Activated T-helper 2 cell treated with anti-CD3 and anti-CD28 coated beads, Interferon-gamma antibody, Interleukin-2, Interleukin-4, amounts not matched to agents 10 μg/mL and 5 μg/mL and 100 μg/mL, durations not matched to agents 14 hours and 24 hours and 36 hours (primary cell): ENCODE measurements at places on chromosomes 3 and 15.

DNA sequence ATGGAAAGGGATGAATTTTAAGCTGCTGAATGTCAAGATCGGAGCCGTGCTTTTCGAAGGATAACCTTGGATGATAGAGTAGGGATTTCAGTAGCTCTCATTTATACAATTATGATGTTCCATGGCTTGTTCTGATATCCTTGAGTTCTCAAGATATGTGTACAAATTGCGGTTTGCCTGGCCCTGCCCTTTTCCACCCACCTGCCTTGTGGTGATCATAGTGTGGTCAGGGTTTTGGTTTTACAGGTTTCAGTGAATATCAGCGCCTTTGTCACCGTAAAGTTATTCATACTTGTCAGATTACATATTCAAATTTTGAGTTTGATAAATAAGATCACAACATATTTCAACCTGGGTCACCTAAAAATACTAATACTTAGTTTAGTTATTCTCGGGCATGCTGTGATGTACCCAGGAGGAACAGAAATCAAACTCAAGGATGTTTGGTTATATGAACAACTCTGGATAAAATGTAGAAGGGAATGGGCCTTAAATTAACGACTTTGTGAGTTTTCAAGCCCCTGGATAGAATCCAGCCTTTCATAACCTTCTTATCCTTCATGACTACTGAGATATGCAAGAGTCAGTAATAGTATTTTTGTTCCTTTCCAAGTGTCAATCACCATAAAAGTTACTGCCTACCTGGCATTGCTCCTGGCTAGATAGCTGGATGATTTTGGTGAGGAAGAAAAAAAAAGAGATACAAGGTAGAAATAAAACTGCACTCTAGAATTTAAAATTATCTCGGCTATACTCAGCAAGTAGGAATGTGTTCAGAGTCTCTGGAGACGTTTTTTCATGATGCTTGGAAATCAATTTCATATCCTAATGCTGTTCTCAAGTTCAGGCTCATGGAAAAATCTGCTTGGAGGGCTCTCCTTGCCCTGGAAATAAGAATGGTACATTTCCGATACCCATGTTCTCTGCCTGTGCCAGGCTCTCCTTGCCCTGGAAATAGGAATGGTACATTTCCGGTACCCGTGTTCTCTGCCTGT lies 209.2 kb upstream of the TPRG1 start:
- H3K36me3 ChIP-seq, result peaks cover under 1% of the 10 kb centered on the region
- H3K27me3 ChIP-seq, result peaks cover 35% of the 10 kb centered on the region
- peaks cover 20% of the 10 kb centered on the region for H3K4me1 ChIP-seq
- H3K4me3 ChIP-seq, result no peak overlapping the region
- no peak overlapping the region for H3K27ac ChIP-seq
- no peak for DNase-seq

DNA sequence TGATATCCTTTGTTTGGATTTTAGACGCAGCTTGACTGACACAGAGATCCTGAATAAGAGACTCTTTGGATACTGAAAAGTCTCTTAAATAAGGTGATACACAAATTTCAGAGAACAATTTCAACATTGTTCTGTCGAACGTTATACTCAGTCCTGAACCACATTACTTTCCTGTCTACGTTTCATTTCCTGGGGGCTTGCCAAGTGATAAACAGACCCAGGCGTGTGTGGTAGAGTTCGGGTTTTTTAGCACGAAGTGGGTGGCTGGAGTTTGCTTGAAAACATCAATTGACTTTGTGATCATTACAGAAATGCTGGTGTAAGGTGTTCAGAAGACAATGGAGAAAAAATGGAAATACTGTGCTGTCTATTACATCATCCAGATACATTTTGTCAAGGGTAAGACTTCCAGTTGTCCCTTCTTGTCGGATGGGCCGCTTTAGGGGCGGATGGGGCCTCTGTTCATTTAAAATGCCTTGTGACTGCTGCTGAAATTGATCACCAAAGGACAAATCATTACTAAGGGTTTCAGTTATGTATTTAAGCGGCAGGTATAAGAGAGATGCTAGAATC lies at the start of gene CD96:
Gene CD96, plus strand, starts transcription at position 287 of the 573 bp plus-strand sequence. Its CDS starts 52 bp downstream, at position 339.
- peak within 1 kb of the TSS; percentile 98 for H3K27ac ChIP-seq
- H3K4me3 ChIP-seq, result peak within 1 kb of the TSS; percentile 91
- peak; percentile 65 for DNase-seq
- peaks cover 40% of the 10 kb centered on the region for H3K36me3 ChIP-seq
- H3K27me3 ChIP-seq, result no peaks in the 10 kb centered on the region

DNA sequence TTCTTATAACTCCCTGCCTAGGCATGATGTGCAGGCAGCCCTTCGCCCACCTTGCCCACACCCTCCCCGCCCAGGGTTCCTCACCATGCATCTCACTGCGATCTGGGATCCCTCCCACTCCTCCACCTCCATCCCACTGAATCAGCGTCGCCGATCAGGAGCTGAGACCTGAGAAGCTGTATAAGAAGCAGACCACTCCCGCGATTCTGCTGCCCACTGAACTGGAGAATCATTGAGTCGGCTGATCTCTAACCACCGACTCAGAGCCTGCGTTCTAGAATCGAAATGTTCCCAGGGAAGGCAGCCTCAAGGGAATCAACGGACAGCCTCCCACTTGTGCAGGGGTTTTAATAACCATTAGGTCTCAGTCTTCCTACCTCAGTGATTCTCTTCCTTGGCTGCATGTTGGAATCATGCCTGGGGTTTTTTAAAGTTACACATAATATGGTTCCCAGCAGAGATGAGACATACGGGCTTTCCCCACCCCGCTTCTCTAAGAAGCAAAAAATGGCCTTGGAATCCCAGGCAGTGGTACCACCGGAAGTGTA lies 60.2 kb downstream of the TMEM44 start:
- H3K36me3 ChIP-seq, result no peaks in the 10 kb centered on the region
- peaks cover 26% of the 10 kb centered on the region for H3K27me3 ChIP-seq
- H3K4me3 ChIP-seq, result no peak overlapping the region
- no peak for DNase-seq
- H3K4me1 ChIP-seq, result peaks cover 23% of the 10 kb centered on the region

DNA sequence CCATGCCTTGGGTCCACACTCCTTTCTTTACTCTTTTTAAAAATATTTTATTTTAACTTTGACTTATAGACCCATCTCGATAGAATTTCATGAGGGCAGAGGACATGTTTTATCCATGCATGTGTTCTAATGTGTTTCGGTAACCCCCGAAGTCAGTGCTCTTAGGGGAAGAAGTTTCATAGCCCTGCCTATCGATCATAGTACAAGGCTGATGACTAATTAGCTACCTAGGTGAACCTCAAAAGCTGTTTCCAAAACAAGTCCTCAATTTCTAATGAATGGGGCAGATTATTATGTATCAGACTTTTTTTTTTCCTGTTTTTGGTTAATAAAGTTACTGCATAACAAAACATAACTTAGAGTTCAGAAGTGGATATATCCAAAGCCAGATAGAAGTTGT lies 82.0 kb downstream of the MBNL1 start:
- no peak overlapping the region for H3K4me3 ChIP-seq
- H3K4me1 ChIP-seq, result peaks cover 28% of the 10 kb centered on the region
- no peaks in the 10 kb centered on the region for H3K27me3 ChIP-seq
- no peak for DNase-seq
